ENCODE measurements at places on chromosomes 6 and 20. TPM values are rescaled to one million over a fixed set of nuclear protein-coding genes. Genes with fewer than 3 reads are reported as not detected.

DNA sequence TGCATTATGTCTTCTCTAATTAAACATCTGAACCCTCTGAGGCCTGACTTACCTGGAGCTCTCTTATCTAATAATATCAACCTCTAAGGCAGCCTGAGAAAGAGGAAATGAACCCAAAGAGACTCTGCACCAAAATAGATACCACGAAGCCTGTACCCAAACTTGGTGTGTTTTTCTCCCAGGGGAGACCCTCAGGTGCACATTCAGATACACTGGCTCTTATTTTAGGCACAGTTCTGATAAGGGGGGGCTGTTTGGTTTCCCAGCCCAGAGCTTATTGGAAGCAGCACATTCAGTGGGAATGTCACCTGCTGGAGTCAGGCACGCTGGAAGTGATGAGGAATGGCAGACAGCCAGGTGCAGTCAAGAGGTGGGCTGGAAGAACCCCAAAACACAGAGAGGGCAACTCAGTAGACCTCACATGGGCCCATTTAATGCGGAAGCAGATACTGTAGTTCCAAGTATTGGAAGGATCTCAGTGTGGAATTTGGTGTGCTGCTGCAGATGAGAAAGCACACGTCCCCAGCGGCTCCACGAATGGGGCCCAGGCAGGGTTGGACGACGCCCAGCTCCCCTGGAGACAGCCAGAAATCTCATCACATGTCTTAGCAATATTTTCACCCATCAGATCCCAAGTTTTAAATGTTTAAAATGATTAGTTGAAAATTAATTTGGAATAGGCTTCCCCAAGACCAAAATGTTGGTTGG lies 9.7 kb upstream of the CCR6 start:
- no peak for DNase-seq

- peak; percentile 15 for DNase-seq
Observed at GRCh38 chr20:11267131-11267761, 593.4 kb upstream of the JAG1 start.

DNA sequence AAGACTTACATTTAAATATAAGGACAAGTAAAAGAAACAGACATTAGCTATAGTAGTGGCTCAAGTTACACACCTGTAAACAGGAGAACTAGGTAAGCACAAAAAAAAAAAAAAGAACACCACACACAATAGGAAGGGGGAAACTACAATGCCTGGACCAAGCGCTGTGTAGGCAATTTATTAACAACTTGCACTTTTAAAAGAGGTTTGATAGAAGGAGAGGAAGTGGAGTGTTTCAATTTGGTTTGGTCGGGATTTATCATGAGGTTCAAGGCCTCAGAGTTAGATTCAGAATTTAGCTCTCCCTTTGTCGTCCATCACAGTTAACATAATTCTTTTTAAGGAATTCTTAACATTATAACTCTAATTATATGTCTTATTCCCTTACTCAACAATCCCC lies 1.1 kb upstream of the USP49 start:
- DNase-seq: no peak

DNA sequence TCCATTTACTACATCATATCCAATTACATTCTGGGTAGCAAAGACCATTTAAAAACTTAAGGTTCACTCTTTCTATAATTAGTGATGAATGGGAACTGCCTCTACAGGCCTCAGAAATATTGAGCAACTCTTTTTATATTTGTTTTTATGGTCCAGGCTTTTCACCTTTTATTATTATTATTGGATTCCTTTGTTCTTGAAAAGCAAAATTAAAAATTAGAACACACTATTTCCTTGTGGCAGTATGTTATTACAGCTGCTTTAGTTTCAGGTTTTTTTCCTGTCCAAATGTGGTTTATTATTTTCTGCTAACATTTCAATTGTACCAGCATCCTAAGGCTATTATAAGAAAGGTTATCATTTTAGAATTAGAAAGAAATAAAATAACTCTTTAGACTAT lies 150.1 kb downstream of the FARS2 start:
- no peak for DNase-seq

DNA sequence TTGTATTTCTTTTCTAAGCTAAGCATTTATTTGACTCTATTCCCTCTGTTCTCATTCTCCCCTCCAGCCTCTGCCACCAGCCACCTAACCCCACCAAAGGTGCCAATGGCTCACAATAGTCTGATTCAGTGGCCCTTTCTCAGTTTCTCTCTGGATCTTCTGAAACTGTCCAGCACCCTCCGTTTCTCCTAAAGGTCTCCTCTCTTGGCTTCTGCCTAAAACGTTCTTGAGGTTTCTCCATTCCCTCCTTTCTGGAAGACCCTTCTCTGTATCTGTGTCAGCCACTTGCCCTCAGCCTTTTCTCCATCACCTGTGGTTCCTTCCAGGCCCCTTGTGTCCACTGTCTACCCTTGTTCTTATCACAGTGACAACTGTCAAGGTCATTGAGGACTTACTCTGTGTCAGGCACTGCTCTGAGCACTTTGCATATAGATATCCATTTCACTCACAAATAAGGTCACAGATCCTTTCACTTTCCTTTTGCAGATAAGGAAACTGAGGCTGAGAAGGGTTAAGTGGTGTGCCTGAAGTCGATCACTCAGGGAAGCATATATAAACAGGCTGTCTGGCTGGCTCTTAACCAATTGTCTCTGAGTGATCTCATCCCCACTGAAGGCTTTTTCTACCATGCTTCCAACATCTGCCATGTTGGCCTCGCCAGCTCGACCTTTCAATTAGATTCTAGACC lies 48.1 kb downstream of the FOXA2 start:
- DNase-seq: no peak

GRCh38 chr6:24430086-24430485 lies 27.4 kb downstream of the MRS2 start:
- no peak for DNase-seq

DNA sequence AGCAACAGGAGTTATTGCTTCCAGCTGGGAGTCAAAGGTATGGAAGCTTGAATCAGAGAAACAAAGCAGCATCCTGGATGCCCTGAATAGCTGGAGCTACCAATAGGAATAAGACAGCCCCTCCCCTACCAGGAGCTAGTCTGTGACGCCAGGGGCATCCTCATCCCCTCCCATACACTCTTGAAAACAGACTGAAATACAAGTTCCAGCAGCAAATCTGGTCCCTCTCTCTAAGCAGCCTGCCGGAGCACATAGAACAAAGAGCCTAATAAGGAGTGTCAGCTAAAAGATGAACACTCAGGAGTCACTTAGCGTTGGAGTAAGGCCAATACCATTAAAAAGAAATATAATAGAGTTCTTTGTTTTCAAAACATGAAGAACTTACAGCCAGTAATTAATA lies 25.6 kb downstream of the FILIP1 start:
- no peak for DNase-seq

- peak; percentile 91 for DNase-seq
Observed at GRCh38 chr20:45406260-45407066, 1.6 kb upstream of the DBNDD2 start.

- DNase-seq: no peak
Observed at GRCh38 chr6:9896806-9897205, 518.1 kb downstream of the TFAP2A start.

GRCh38 chr6:13920552-13920951 lies 4.2 kb upstream of the RNF182 start:
- DNase-seq: no peak

DNA sequence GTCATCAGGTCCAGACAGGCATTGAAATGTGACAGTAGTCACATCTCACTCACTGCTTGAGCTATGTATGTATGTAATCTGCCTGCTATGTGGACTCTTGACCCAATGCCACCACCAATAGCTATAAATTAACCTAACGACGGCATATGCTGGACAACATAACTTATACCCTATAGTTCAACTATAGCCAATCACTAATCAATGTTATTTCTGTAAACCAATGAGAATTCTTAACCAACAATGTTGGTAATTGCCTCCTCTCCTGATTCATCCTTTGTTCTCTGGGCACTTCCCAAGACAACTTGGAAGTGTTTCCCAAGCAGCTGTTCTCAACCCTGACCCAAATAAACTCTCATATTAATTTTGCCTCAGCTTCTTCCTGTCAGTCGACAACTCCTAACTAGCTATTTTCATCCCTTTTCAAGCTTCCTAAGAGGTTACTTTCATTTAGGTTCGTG lies 24.1 kb upstream of the SERPINB1 start:
- no peak for DNase-seq

DNA sequence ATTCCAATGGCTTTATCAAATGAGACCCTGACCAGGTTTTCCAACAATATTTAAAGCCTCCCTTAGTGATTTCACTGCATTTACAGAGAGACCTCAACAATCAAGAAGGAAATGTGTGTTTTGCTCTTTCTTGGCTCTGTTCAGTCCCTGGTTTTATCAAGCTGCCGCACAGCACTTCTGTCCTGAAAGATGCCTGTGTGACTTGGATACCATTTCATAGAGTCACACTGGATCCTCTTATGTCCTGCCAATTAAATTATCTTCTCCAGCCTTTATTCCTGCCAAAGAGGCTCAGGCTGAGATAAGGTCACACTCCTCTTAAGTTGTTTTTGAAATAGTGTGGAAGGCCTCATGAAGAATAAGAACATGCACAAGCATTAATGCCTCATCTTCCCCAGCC lies 197.0 kb upstream of the RNF217 start:
- no peak for DNase-seq

DNA sequence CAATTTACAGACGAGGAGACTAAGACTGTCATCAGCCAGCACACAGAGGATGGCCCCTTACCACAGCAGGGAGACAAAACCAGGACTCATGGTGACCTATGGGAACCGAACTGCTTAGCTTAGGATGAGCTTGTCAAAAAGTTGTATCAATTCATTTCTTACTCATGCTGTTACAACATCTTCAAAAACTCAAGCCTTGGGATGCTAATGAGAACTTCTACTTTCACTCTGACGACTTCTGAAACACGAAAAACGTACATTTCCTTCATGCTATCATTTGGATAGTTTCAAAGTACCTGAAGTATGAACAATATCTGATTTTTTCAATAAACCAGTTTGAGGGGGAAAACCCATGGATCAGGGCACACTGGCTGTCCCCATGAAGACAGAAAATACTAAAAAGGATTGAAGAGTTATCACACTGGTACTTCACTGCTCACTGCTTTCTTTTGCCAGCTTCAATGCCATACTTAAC lies 31.9 kb downstream of the HIVEP2 start:
- DNase-seq: no peak

DNA sequence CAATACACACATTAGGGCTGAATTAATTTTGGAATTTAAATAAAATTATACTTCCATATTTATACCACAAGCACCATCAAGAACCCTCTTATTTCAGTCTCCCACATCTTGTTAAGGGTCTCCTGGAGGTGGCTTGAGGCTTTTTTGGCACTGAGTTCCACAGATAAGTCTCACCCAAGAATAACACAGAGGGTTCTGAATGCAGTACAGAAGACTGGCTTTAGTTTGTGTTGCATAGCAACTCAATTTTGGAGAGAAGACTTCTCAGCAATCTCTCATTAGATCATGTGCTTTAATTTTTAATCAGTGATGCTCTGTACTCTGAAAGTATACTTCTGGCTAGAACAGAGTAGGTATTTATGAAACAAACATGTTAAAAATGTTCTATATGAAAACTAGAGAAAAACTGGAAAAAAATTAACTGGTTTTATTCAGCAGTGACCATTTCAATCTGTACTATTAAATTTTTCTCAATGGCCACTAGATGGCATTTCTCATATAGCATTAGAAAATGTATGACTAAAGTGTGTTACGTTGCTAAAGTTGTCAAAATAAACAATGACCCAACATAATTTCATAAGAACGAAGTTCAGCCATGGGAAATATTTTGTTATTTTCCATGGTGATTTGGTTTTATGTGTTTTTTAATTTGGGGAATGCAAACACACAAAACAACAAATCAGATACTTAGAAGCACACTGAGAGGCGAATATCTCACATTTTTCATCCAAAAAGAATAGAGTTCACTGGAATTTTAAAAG lies 32.7 kb upstream of the MAP7 start:
- no peak for DNase-seq

DNA sequence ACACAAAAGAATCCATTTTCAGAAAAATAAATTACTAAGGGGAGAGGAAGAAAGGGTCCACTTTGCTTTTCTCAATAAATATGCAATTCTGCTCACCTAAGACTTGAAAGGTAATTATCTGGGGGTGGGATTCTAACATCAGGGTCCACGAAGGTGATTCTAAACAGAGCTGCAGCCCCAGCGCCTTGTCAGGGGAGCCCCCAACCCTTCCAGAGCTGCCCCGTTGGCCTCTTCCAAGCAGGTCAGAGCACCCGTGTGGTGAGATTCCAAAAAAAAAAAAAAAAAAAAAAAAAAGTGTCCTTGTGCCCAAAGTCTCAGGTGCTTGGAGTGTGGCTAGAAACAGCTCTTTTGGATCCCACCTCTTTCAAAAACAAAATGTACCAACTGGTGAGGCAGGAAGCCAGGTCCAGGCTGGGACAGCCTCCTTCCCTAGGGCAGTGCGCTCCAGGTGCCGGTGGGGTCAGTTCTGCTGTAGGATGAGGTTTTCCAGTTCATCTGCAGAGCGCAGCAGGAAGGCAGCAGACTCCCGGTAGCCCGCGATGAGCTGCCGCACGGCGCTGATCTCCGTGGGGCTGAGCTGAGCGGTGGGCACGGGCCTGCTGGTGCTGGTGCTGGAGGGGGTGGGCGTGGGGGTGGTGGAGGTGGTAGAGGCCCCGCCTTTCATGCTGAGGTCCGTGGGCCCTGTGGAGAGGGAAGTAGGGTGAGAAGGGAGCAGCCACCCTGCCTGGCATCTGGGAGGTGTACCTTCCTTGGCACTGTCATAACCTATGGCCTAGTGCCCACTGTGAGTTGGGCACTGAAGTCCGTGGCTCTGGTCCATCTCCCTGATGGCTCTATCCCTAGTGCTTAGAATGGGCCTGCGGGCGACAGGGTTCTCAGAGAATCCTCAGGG lies 89.3 kb downstream of the ASXL1 start:
- DNase-seq: no peak

GRCh38 chr6:39350723-39351505 lies 28.4 kb upstream of the KCNK16 start:
- no peak for DNase-seq

GRCh38 chr6:142702501-142703460 lies 242.2 kb downstream of the HIVEP2 start:
- DNase-seq: peak; percentile 59

- no peak for DNase-seq
Observed at GRCh38 chr20:56748476-56749377, 119.6 kb downstream of the TFAP2C start.

DNA sequence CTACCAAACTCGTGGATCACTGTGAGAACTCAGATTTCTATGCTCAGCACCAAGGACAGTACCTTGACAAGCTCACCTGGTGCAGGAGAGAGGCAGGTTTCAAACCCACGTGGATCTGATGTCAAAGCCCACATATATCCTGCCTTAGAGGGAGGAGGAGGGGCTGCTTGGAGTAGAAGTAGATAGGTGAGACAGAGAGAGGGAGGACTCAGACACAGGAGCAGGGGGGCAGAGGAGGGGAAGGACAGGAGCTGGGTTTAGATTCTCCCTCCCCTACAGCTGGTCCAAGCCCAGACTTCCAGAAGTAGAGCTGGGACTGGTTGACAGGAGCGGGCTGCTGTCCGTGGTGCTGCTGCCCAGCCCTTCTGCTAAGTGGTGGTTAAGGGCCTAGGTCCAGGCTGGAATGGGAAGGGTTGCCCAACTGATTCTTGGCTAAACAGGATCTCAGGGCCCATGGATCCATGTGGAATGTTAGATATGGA lies 77.5 kb downstream of the CDH22 start:
- no peak for DNase-seq

The ADGRB3 gene
- 0.60 TPM for total RNA-seq

The DEFB132 gene
- total RNA-seq: 0.30 TPM

The ZSCAN16 gene
- 2.4 TPM for total RNA-seq

The CCND3 gene
- total RNA-seq: 36.1 TPM

The VARS1 gene
- 30.3 TPM for total RNA-seq

The DNAH8 gene
- total RNA-seq: not detected

The CEP57L1 gene
- 9.0 TPM for total RNA-seq

The EFCAB8 gene
- not detected for total RNA-seq

The KCNK5 gene
- 0.84 TPM for total RNA-seq

The FOXS1 gene
- 2.3 TPM for total RNA-seq

The PPIL6 gene
- 1.4 TPM for total RNA-seq

The CRIP3 gene
- 39.0 TPM for total RNA-seq

All from heart right ventricle (tissue), 16 donors.